ENCODE measurements at places on chromosomes 1 and 21.

DNA sequence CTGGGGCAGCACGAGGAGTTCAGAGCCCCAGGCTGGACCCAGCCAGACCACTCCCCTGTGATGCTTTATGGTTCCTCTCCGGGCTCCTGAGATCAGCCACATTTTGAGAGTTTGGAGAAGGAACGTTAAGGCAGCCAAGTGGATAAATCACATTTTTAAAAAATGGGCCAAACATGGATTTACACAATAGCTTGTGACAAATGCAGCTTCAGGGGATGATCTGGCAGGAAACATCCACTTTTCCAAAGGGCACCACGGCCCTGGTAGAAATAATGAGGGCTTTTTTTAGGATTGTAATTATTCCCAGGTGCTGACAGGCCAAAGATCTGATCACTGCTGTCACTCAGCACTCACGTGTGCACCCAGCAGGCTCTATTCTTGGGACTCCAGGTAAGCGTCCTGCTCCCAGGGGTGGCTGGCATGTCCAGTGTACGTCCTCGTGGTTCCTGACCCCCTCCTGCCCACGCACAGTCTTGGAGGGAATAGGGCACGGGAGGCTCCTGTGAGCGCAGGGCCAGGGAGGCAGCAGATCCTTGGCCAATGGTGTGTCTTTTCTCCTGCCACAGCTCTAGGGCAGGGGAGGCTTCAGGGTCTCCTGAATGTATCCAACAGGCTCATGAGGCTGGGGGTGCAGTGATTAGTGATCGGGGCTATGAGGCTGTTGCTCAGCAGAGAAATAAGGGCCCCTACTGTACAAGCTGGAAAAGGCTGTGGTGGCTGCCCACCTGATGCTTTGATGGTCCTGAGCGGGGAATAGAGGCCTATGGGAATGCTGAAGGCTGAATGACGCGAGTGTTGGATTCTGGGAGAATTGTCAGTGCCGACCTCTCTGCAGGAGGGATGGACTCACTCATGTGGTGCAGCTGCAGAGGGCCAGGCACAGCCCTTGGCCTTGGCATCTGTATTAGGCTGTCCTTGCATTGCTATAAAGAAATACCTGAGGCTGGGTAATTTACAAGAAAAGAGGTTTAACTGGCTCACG lies 415.7 kb downstream of the PTPRU start:
- no peak for DNase-seq

DNA sequence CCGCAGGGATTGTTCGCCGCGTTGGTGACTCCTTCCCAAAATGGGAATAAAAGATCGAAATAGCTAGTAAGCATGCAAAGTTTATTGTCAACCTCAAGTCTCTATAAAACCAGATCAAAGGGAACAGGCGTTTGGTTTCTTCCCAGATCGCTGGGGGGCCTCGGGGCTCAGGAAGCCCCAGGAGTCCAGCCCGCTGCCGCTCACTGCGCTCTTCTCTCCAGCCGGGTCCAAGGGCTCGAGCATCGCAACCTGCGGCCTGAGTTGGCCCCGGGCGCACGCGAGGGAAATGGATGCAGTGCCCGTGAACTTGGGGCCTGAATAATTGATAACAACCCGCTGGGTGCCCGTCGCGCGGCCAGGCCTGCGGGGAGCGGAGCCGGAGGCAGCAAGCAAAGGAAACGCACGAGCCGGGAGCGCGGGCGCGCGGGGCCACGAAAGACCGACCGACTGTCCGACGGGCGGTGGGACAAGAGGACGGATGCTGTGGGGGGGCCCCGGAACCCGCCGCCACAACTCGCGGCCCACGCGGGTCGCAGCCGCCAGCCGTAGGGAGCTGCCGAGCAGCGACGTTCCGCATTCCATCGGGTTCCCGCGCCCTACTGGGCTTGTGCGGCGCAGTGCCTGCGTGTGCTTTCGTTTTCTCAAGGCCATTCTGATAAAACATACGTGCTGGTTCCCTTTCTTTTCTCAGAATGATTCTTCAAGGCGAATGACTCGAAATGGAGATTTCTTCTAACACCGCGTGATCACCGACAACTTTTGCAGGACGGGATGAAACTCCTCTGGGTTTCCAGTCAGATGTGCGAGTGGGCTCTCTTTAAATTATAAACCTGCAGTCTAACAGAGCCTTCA lies 14.0 kb upstream of the ALX3 start:
- no peak for DNase-seq

- no peak for DNase-seq
Measured at GRCh38 chr1:55172272-55172671, 42.9 kb downstream of the USP24 start.

DNA sequence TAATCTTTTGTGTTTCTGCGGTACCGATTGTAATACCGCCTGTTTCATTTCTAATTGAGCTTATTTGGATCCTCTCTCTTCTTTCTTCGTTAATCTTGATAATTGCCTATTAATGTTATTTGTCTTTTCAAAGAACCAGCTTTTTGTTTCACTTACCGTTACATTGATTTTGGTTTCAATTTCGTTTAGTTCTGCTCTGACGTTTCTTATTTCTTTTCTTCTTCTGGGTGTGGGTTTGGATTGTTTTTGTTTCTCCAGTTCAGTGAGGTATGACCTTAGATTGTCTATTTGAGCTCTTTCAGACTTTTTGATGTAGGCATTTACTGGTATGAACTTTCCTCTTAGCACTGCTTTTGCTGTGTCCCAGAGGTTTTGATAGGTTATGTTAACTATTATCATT lies 9.4 kb downstream of the OR2M2 start:
- DNase-seq, result no peak

- no peak for DNase-seq
Measured at GRCh38 chr1:26360807-26361604, 7.1 kb upstream of the CRYBG2 start.

GRCh38 chr1:27017207-27017606 lies 4.6 kb upstream of the TENT5B start:
- DNase-seq, result no peak

DNA sequence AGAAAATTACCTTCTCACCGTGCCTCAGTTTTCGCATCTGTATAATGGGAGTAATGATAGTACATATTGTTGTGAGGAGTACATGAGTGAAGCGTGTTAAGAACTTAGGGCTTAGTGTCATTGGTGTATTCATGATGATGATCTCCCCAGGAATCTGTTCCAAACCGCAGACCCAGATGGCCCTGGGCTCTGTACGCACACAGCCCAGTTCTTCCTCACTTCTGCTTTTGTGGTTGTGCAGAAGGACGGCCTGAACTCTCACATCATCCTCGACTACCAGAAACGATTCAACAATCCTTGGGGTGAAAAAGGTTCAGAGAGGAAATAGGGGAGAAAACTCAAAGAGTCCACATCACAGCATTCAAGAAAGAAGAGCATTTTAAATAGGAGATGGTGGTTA lies 323.0 kb downstream of the CAMTA1 start:
- no peak for DNase-seq
